ENCODE measurements at places on chromosomes 11 and 22. TPM values are rescaled to one million over a fixed set of nuclear protein-coding genes. Genes with fewer than 3 reads are reported as not detected.

DDIAS gene
- 2.6 TPM for total RNA-seq

SCGB1C1 gene
- not detected for total RNA-seq

VWCE gene
- 6.7 TPM for total RNA-seq

TRIM29 gene
- total RNA-seq = 11.2 TPM

LDHAL6A gene
- not detected for total RNA-seq

TRIM49 gene
- total RNA-seq = not detected

MARK2 gene
- total RNA-seq = 22.4 TPM

P2RX6 gene
- 14.4 TPM for total RNA-seq

MRGPRF gene
- 6.5 TPM for total RNA-seq

SPATA19 gene
- not detected for total RNA-seq

FAM227A gene
- total RNA-seq = 2.9 TPM

GUCY1A2 gene
- total RNA-seq = 8.4 TPM

SLC15A3 gene
- 3.3 TPM for total RNA-seq

ENTHD1 gene
- total RNA-seq = not detected

TRIM48 gene
- total RNA-seq = not detected

PLEKHB1 gene
- 8.9 TPM for total RNA-seq

MOV10L1 gene
- 0.92 TPM for total RNA-seq

GDPD4 gene
- total RNA-seq = 0.47 TPM

RPS6KA4 gene
- total RNA-seq = 31.3 TPM

OLFML1 gene
- 9.3 TPM for total RNA-seq

ART1 gene
- not detected for total RNA-seq

APBB1 gene
- 38.3 TPM for total RNA-seq

SHANK2 gene
- total RNA-seq = 17.3 TPM

All from hepatocyte (in vitro differentiated cells).